Amygdala (tissue), 56 donors: ENCODE measurements at places on chromosomes 7 and 10.

GRCh38 chr7:129103561-129104324, 40.8 kb upstream of the TSPAN33 start:
- no peak for DNase-seq

GRCh38 chr10:52558090-52558489, 214.5 kb downstream of the MBL2 start:
- DNase-seq: no peak

DNA sequence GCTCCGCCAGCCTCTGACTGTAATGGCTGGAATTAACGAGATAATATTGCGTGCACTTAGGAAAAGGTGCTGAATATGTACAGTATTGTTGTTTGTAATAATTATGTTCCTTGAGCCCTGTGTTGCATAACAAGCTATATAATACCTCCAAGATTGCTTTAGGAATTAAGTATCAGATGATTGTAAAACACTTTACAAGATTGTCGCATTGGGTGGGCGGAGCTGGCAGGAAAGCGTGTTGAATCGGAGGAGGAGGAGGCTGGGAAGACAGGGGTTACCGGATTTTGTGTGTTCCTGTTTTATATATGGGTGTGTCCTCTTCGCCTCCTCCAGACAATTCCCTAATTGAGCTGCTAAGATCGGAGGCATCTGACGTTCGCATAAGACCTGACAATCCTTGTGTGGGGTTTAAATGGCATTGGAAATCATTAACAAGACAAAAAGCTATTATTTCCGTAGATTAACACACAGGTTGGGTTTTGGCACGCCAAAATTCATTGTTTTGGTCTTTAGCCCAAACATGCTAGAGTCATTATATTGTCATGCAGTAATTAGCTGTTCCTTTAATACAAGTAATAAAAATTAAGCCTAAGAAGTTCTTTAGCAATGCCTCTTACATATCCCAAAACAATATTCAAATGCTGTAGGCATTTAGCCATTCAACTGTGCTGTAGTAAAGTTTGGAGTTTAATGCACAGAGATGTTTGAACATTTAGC, 192.9 kb upstream of the SH2B2 start:
- no peak for DNase-seq

DNA sequence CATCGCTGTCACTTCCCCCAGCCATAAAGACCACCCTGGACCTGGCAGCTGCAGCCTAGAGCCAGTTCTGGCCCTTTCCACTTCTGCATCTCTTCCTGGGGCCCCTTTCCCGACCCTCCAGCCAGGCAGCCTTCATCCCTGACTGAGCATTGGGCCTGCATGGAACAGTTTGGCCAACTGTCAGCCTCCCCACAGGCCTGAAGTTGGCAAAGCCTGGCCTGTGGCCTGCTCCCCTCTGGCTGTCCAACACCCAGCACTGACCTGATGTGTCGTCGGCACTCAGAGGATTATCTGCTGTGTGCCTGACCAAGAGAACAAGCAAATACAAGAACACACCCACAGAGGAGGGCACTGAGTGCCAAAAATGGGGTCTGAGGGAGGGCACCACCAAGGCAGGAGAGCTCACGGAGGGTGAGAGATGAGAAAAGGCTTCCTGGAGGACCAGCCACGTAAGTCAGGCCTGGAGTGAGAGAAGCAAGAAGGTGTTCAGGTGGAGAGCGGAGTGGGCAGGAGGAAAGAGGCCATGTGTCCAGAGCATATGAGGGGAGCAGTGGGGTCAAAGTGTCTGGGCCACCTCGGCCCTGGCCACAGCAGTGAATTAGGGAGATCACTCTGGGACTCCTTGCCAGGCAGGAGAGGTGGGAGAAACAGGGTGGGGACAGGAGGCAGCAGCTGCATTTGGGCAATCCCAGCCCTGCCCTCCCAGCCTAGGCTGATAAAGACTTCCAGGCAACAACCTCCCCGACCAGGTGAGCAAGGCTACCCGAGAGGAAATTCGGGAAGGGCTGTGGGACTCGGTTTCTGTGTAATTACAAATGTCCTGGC, 4.5 kb downstream of the GPRIN2 start:
- DNase-seq: no peak

GRCh38 chr7:39240864-39241263, 263.2 kb downstream of the POU6F2 start:
- DNase-seq: no peak

- DNase-seq: no peak
Measured at GRCh38 chr7:82677493-82677892, 233.9 kb upstream of the CACNA2D1 start.

DNA sequence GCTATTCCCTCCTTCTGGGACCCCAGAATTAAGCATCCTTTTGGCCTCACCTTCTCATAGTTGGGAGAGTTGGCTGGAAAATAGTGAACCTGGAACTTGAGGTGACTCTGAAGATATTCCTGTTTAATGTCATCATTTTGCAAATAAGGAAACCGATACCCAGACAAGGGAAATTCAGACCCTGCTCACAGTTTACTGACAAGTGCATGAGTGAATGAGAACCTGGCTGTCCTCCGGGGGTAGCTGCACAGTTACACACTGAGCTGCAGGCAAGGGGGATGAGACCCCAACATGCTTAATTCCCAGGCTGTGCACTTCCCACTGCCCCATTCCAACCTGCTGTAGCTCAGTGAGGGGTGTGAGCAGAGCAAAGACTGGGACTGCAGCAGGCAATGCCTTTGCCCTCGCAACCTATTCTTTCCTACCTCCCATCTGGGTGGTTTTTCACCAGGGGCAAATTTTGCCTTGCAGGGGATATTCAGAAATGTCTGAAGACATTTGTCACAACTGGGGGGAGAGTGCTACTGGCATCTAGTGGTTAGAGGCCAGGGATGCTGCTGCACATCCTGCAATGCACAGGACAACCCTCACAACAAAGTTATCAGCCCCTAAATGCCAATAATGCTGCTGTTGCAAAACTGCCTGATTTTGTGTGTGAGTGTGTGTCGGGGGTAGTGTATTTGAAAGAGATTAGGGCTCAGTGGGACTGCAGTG, 136.2 kb downstream of the SORCS3 start:
- DNase-seq: no peak

DNA sequence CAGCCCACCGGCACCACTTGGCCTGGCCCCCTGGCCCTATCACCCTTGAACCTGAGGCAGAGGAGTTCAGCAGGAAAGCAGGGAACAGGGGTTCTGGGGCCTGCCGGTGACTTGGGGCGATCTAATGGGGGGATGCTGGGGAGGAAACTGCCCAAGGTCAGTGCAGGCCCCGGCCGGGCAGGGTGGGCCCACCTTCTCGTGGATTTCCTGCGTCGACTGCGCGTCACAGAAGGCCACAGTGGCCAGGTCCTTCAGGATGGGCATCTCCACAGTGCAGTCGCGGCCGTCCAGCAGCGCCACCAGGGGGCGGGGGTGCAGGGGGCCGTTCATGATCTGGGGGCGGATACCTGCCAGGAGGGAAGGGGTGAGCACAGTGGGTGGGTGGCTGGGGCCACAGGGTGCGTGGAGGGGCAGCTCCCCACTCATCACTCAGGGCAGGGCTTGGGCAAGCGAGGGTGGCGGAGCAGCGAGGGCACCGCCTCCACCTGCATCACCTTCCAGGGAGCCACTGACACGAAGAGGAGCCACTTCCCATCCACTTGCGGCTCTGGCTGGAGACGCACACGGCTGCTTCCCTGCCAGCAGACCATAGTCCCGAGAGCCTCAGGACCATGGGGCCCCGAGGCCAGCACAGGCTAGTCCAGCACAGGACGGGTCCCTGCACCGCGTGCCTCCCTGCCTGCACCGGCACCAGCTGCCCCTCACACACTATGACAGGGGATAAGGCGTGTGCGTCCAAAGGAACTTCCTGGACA, 61.4 kb downstream of the ZRANB1 start:
- no peak for DNase-seq
